ENCODE measurements at places on chromosomes 13 and 19.
A peak's percentile ranks its signal among the peaks of the same experiment; 100 is the strongest.

DNA sequence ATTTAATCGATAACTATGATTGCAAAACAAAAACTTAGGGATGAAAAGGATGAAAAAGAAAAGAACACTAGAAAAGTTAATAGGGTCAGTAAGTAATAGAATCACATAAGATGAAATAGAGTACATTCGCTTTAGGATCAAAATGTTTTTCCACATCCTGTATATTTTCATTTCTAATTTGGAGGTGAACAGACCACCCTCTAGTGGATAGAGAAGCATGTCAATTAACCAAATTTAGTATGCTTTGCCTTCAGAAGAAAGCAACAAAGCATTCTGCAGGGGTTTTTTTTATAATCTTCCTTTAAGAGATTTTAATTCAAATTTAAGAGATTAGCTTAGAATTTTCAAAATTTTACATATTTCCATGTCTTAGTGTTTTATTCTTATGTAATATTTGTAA, 611.0 kb upstream of the SGCG start:
- DNase-seq: no peak

DNA sequence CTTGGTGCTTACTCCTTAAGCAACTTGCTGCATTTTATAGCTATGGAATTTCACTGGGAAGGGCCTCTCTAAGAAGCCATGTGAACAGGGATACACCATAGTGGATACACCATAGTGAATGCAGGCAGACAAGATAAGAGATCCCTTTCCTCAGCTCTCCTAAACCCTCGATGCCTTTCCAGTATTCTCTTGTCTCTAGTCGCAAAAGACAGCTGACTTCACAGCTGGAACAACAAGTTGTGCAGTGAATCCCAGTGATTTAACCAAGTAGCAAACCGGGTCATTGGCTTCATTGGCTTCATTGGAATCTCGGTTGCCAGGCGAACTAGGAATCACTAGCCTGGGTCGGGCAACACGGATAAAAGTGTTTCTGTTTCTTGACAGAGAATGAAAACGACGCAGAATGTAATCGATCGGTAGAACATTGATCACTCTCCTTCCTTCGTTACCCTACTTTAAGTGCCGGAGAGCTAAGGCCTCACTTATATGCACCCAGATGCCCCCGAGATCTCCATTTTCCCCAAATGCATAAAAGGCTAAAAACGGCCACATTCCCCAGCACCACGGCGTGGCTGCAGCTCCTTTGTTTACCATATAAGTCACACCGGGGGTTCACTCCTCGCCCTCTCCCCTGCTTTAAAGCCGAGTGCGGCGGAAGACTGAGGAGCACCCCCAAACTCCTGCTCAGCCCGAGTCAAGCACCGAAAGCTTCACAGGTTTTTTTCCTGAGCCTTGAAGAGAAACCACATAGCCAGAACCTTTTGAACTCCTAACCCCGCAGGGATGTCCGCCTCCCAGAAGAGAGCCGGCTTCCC, 674 bp downstream of the TRPC4 start:
- no peak for DNase-seq

DNA sequence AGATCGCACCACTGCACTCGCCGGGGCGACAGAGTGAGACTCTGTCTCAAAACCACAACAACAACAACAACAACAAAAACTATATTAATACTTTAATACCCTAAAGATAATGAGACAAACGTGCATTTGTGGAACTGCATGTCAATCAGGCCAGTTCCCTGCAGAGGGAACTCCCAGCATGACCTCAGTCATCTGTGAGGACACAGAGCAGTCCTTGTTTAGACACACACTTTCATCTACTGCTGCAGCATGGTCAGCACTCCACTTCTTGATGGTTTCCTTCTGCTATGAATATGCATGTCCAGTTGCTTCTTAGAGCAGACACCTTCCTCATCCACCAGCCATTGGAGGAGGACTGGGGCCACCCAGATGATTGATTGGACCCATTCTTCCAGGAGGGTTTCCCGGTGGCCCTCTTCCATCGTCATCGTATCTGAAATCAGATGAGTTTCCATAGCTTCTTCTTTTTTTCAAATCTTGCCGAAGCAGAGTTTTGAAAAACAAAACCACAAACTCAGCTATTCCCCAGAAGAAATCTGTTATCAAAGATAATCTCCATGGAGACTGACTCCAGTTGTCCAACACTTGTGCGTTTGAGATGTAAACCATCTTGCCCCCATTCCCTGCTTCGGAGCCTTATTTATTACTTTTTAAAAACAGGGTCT, 26.5 kb downstream of the ZNF607 start:
- no peak for DNase-seq

- peak; percentile 94 for DNase-seq
These were observed at the start of gene ZNF229 for GRCh38 chr19:44447916-44448674. TSS of gene ZNF229 (minus strand) at chr19:44448472. CDS start at chr19:44442847, 5,625 bp downstream.

GRCh38 chr13:22862478-22862877, 318.3 kb upstream of the SGCG start:
- no peak for DNase-seq

DNA sequence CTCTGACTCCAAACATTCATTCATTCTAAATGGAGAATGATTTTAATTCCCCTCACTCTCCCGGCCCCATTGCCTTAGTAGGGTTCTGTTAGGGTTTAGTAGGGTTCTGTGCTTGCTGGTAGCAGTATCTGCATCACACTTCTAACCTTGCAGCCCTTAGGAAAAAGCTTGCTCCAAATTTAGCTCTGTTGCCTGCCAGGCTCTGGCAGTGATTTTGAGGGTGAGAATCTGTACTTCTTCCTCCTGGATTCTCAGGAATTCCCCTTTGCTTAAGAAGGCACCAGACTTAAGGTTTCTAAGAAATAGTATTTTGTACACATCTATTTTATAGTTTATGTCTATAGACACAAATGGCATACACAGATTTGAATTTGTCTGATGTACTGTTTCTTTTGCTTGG, 14.7 kb downstream of the B3GLCT start:
- DNase-seq: no peak

DNA sequence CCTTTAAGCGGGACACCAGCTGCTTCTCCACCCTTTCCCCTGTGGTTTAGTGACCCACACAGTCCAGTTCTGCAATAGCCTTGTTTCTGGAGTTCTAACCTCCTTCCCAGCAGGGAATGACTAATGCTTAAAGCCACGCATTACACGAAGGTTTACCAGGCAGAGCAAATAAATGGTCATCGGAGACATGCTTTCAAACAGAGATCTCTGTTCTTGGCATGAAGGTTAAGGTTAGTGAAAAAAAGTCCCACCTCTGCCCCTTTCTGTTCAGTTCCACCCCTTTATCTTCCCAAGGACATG, 25.3 kb upstream of the MEDAG start:
- DNase-seq: no peak

DNA sequence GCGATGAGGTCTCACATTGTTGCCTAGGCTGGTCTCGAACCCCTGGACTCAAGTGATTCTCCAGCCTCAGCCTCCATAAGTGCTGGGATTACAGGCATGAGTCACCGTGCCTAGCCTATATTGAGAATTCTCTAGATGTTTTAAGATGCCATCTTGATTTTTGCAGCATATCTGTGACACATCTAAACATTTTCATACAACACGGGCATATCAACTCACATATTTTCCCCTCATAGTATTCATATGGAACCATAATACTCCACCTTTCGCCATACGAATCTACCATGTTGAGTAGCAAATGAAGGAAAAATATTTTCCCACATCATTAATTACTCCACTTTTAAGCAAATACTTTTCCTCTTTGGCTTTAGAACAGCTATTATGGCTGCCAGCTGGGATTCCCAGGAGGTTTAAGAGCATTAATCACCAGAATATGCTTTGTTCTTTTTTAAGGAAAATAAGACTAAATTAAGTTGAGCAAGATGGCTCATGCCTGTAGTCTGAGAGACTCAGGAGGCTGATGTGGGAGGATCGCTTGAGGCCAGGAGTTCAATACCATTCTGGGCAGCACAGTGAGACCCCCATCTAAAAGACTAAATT, 56.9 kb upstream of the GTF2F2 start:
- no peak for DNase-seq

- DNase-seq: no peak
These were observed 78.7 kb downstream of the GNG7 start for GRCh38 chr19:2623798-2624197.

- DNase-seq: no peak
These were observed 41.1 kb upstream of the GAS6 start for GRCh38 chr13:113905018-113905417.
